Chondrocyte (in vitro differentiated cells): ENCODE measurements at places on chromosomes 16 and 17. TPM values are rescaled to one million over a fixed set of nuclear protein-coding genes. Genes with fewer than 3 reads are reported as not detected.

- H3K27ac ChIP-seq, result no peak overlapping the region
- no peaks in the 10 kb centered on the region for H3K36me3 ChIP-seq
- no peak overlapping the region for H3K4me3 ChIP-seq
- no peak for DNase-seq
- H3K4me1 ChIP-seq, result no peaks in the 10 kb centered on the region
These were observed 30.3 kb downstream of the CHD9NB start for GRCh38 chr16:53022374-53022773.

DNA sequence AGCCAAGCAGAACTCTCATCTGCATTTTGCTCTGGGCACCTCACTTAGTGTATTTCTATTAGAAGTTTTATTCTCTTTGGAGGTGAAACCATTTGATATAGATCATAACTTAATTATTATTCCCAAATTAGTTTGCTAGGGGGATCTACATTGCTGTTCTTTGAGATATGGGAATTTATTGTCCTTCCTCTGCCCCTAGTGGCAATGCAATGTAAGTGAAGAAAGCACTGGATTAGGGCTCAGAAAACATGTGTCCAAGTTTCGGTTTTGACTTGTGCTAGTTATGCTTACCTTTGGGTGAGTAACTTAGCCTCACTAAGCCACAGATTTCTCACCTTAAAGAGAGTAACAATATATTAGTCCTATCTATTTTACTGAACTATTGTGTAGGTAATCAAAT, 2.9 kb downstream of the KRT39 start:
- H3K4me3 ChIP-seq, result no peak overlapping the region
- no peak for DNase-seq
- H3K4me1 ChIP-seq, result no peaks in the 10 kb centered on the region
- H3K27me3 ChIP-seq, result no peaks in the 10 kb centered on the region

DNA sequence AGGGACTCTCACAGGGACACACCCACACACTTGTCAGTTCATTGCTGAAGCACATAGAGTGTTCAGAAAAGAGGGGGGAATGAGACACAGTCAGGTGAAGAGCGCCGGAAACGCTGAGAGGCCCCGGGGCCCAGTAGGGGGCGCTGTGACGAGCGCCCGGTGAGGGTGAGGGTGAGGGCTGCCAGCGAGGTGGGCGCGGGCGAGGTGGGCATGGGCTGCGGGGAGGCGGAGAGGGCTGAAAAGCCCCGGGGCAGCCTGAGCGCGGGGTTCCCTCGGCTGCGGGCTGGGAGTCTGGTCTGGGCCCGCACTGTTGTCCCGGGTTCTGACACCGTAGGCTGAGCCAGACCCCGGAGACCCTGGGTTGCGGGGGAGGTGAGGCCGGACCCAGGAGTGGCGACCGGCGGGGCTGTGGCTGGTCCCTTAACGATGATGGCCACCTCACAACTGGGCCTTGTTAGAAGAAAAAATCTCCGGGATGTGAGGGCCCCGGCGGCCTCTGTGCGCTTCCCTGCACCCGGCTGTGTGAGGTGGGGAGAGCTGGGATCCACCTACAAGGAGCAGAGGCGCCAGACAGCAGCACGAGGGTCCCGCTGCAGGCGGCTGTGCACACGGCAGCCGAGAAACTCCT, 91.4 kb downstream of the C16orf78 start:
- H3K4me3 ChIP-seq, result no peak overlapping the region
- no peak overlapping the region for H3K27ac ChIP-seq
- H3K27me3 ChIP-seq, result peaks cover 45% of the 10 kb centered on the region
- H3K4me1 ChIP-seq, result no peaks in the 10 kb centered on the region
- DNase-seq, result peak; percentile 64

DNA sequence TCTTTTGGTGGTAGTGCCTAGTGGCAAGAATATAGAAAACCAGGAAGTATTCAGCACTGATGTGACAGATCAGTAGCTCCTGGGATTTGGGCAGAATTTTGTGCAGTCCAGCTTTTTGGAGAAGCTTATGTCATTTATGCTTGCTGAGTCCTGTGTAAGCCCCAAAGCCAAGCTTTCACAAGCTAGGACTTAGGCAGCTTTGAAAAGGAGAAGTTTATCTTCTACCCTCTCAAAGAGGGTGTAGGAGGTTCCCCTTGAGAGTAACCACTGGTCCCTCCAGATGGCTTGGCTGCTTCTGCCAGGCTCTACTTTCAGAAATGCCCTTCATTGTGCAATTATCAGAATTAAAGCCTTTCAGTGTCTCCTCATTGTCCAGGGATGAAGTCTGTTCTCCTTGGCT, 78.8 kb downstream of the CES1 start:
- H3K27me3 ChIP-seq, result no peaks in the 10 kb centered on the region
- DNase-seq, result no peak
- H3K36me3 ChIP-seq, result no peaks in the 10 kb centered on the region
- no peak overlapping the region for H3K4me3 ChIP-seq
- H3K4me1 ChIP-seq, result peaks cover 16% of the 10 kb centered on the region
- no peak overlapping the region for H3K27ac ChIP-seq

GRCh38 chr16:49470513-49470991, 96.9 kb downstream of the C16orf78 start:
- no peak overlapping the region for H3K4me3 ChIP-seq
- H3K4me1 ChIP-seq, result no peaks in the 10 kb centered on the region
- peaks cover 22% of the 10 kb centered on the region for H3K27me3 ChIP-seq
- no peak for DNase-seq
- H3K27ac ChIP-seq, result no peak overlapping the region

GRCh38 chr17:44547625-44548267, 9.5 kb upstream of the FZD2 start:
- no peaks in the 10 kb centered on the region for H3K36me3 ChIP-seq
- peaks cover 78% of the 10 kb centered on the region for H3K4me1 ChIP-seq
- no peaks in the 10 kb centered on the region for H3K27me3 ChIP-seq

- peaks cover 31% of the 10 kb centered on the region for H3K27me3 ChIP-seq
- H3K4me1 ChIP-seq, result no peaks in the 10 kb centered on the region
These were observed 1.1 kb downstream of the TVP23A start for GRCh38 chr16:10817514-10817913.

DNA sequence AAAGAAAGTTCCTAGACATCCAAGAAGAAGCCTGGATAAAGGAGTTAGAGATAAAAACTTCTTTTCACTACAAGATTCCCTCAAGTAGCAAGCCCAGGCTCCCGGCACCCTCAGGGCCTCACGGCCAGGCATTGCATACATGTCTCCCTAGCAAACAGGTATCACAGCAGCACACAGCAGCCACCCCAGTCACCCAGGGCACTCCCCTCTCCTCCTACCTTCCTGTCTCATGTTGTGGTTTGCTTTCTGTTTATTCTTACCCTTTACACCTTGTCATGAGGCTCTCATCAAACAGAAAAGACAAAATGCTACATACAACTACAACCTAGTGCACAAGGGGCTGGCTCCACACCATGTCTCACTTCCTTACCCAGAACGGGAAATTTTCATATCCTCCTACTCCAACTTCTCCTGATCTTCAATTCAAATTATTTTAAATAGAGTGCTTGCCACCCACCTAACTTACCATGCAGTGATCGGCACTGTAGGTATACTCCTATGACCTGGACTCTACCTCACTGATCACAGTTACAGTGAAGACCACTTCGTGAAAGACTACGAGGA, 42.7 kb downstream of the XPO6 start:
- no peak overlapping the region for H3K27ac ChIP-seq
- peaks cover 30% of the 10 kb centered on the region for H3K36me3 ChIP-seq
- H3K4me3 ChIP-seq, result no peak overlapping the region
- no peaks in the 10 kb centered on the region for H3K27me3 ChIP-seq
- H3K4me1 ChIP-seq, result peaks cover 37% of the 10 kb centered on the region

GRCh38 chr17:75265614-75266315, 4.1 kb downstream of the MRPS7 start:
- H3K36me3 ChIP-seq, result peaks cover 5% of the 10 kb centered on the region
- no peak overlapping the region for H3K27ac ChIP-seq
- no peaks in the 10 kb centered on the region for H3K27me3 ChIP-seq
- no peak for DNase-seq
- peaks cover 28% of the 10 kb centered on the region for H3K4me1 ChIP-seq

- no peak overlapping the region for H3K27ac ChIP-seq
- H3K36me3 ChIP-seq, result no peaks in the 10 kb centered on the region
- H3K4me1 ChIP-seq, result peaks cover 3% of the 10 kb centered on the region
- H3K27me3 ChIP-seq, result peaks cover 3% of the 10 kb centered on the region
- no peak overlapping the region for H3K4me3 ChIP-seq
- DNase-seq, result peak; percentile 89
These were observed 24.9 kb downstream of the SBK1 start for GRCh38 chr16:28317040-28317880.

DNA sequence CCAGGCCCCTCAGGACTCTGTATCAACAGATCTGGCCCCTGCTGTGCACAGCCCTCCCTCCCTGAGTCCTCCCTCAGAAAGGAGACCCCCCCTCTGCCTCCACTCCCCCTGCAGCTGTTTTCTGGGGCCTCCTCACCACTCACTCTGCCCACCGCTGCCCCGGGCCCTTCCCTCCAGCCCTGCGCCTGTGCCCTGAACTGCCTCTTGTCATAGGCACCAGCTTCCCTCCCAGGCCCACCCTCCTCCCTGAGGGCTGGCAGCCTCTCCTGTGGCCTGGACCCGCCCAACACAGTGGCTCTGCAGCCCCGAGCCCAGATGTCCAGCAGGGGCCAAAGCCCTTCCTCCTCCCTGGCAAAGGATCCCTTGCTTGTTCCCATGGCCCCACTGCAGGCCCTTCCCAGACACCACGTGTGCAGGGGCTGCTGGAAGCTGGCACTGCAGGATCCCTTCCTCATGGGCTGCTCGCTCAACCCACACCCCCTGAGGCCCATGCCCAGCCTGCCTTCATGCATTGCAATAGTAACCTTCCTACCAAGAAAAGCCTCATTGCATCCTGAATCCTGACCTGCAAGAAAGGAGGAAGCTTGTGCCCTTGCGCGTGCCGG, 25.8 kb downstream of the GNPTG start:
- peaks cover 19% of the 10 kb centered on the region for H3K4me1 ChIP-seq
- no peak for DNase-seq
- H3K27me3 ChIP-seq, result no peaks in the 10 kb centered on the region
- no peak overlapping the region for H3K27ac ChIP-seq

DNA sequence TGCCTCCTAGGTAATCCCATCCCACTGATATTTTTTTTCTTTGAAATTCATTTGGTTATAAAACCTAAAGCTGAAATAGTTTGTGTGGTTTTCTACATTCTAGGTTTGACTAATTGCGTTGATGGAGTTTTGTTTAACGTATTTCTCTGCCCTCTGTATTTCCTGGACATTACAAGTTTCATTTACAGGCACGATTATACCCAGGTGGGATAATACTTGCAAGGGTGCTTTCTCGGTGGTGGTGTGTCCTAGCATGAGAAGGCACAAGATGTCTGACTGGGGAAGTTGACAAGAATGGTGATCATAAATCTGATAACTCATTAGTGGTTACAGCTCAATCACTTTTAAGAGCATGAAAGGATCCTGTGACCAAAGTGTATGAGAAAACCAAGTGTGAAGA, 45.0 kb downstream of the DYNLRB2 start:
- H3K27me3 ChIP-seq, result peaks cover 2% of the 10 kb centered on the region
- no peak for DNase-seq
- no peak overlapping the region for H3K4me3 ChIP-seq
- H3K4me1 ChIP-seq, result no peaks in the 10 kb centered on the region
- no peaks in the 10 kb centered on the region for H3K36me3 ChIP-seq
- H3K27ac ChIP-seq, result no peak overlapping the region

GRCh38 chr16:10123141-10123540, 59.1 kb downstream of the GRIN2A start:
- DNase-seq, result no peak
- H3K36me3 ChIP-seq, result no peaks in the 10 kb centered on the region
- H3K4me3 ChIP-seq, result no peak overlapping the region
- no peaks in the 10 kb centered on the region for H3K4me1 ChIP-seq

GRCh38 chr16:27235055-27235937, 32.0 kb downstream of the KDM8 start:
- DNase-seq, result no peak
- no peaks in the 10 kb centered on the region for H3K27me3 ChIP-seq
- H3K36me3 ChIP-seq, result peaks cover 2% of the 10 kb centered on the region
- H3K27ac ChIP-seq, result peak overlapping the region; percentile 81
- peaks cover 43% of the 10 kb centered on the region for H3K4me1 ChIP-seq

DNA sequence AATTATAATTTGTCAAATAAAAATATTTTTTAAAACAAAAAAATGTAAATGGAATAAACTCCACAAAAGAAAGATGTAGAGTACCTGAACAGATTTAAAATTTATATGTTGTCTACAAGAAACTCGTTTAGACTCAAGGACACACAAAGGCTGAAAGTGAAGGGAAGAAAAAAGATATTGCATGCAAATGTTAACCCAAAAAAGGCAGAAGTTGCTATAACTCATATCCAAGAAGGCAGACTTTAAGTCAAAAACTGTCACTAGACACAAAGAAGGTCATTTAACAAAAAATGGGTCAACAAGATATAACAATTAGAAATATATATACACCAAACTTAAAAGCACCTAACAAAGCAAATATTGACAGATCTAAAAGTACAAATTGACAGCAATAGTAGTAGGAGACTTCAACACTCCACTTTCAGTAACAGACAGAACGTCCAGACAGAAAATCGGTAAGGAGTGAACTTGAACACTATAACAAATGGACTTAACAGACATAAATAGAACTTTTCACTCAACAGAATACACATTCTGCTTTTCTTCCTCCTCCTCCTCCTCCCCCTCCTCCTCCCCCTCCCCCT, 40.8 kb upstream of the MYLK3 start:
- H3K4me3 ChIP-seq, result no peak overlapping the region
- peaks cover 17% of the 10 kb centered on the region for H3K4me1 ChIP-seq
- H3K27me3 ChIP-seq, result no peaks in the 10 kb centered on the region
- DNase-seq, result no peak
- peaks cover 13% of the 10 kb centered on the region for H3K36me3 ChIP-seq
- H3K27ac ChIP-seq, result peak overlapping the region; percentile 9

- H3K36me3 ChIP-seq, result peaks cover 16% of the 10 kb centered on the region
- H3K4me3 ChIP-seq, result no peak overlapping the region
- H3K27me3 ChIP-seq, result no peaks in the 10 kb centered on the region
- no peak for DNase-seq
These were observed 2.5 kb downstream of the RPAIN start for GRCh38 chr17:5422505-5422904.

- H3K36me3 ChIP-seq, result no peaks in the 10 kb centered on the region
- peaks cover 47% of the 10 kb centered on the region for H3K4me1 ChIP-seq
- peak overlapping the region; percentile 36 for H3K27ac ChIP-seq
- H3K27me3 ChIP-seq, result no peaks in the 10 kb centered on the region
These were observed 20.5 kb downstream of the ERN1 start for GRCh38 chr17:64109400-64109799.

DNA sequence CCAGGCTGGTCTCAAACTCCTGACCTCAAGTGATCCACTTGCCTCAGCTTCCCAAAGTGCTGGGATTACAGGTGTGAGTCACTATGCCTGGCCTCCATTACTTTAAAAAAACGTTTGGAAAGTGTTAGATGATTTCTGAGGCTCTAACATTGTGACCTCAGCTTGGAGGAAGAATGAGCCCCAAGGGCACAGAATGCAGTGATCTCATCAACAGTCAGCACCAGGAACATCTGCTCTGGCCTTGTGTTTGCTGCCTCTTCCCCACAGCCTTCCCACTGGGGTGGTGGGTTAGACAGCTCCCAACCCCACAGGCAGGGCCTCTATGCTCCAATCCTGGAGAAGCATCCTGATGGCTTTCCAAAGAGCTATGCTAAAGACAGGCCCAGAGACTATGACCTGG, 37.7 kb upstream of the SREBF1 start:
- H3K27ac ChIP-seq, result no peak overlapping the region
- H3K27me3 ChIP-seq, result no peaks in the 10 kb centered on the region
- peaks cover 14% of the 10 kb centered on the region for H3K36me3 ChIP-seq
- H3K4me1 ChIP-seq, result peaks cover 27% of the 10 kb centered on the region

Gene CNGB1
- not detected in 3 replicates for total RNA-seq

Gene C1QTNF1
- total RNA-seq, result 74.7 to 96.2 TPM (median 74.9 TPM) in 3 replicates

Gene MSLN
- 0.41 TPM in 1 of 3 replicates, not detected in the others for total RNA-seq

Gene OTOA
- total RNA-seq, result 0.10 TPM in 1 of 3 replicates, not detected in the others

Gene CD300A
- not detected in 3 replicates for total RNA-seq

Gene SOX8
- total RNA-seq, result 0.10 to 0.15 TPM (median 0.15 TPM) in 3 replicates

Gene NT5C
- total RNA-seq, result 23.3 to 31.2 TPM (median 30.4 TPM) in 3 replicates

Gene NPIPB13
- total RNA-seq, result 5.6 to 9.9 TPM (median 9.8 TPM) in 3 replicates

Gene CD300H
- not detected in 3 replicates for total RNA-seq

Gene HSD11B2
- total RNA-seq, result 0.20 to 0.77 TPM in 2 of 3 replicates, not detected in the other

Gene LGALS9B
- not detected in 3 replicates for total RNA-seq

Gene MYH1
- total RNA-seq, result not detected in 3 replicates
